ENCODE measurements at places on chromosomes 3 and 15.
A peak's percentile ranks its signal among the peaks of the same experiment; 100 is the strongest.

DNA sequence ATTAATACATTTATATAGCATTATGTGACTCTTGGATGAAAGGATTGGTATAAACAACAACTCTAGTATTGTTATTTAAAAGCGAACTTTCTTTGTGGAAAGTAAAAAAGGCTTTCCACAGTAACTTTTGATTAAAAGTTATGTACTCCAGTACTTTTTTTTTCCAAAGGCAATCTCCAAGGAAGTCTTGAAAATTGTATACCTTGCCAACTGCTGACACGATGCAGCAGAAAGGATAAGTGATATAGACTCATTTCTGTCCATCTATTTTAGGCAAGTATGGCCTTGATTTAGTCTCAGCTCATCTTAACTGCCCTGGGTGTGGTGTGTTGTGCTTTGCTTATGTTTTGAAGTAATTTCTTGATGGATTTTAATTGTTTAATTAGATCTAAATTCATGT is 79.7 kb downstream of the OTOL1 start:
- peak; percentile 20 for ATAC-seq

DNA sequence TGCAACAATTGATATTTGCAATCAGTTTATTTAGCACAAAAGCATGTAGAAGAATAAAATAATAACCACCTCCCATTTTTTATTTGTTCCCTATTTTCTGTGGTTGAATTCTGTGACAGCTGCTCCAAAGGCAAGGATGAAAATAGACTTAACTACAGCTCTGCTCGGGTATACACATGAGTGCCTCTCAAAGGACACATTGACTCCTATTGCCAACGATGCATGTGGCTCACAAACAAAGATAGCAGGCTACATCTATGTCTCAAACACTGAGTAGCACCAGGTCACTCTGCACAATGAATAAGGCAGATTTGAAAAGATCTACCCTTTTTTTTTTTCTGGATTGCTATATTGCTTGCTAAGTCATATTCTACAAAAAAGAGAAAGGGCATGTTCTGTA is 612.9 kb downstream of the ROBO1 start:
- ATAC-seq = no peak

GRCh38 chr3:104768886-104769285 is 597.8 kb upstream of the ALCAM start:
- no peak for ATAC-seq

GRCh38 chr15:73345658-73346057 is 23.1 kb downstream of the HCN4 start:
- ATAC-seq = no peak

Data from SK-N-SH treated with all-trans-retinoic acid at 6 μM for 48 hours (cell line).